ENCODE measurements at places on chromosomes 1 and 21.

DNA sequence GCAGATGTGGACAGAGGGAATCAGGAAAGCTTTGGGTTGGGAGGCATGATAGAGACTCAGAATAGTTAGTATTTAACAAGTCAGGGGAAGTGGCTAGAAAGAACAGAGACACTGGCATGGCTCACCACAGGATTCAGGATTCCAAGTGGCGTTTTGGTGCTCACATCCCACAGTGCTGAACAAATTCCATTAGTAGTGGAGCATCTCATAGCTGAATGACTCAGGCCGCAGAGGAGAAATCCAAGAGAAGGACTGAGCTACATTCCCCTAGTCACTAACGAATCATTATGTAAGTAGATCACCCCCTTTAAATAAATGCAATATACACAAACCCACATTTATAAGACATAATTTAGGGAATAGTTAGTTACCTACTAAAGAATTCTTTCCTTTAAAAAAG, 5.0 kb upstream of the KCNJ9 start:
- DNase-seq = no peak

- DNase-seq = peak; percentile 50
Measured at GRCh38 chr1:165257969-165258459, 98.5 kb downstream of the LMX1A start.

GRCh38 chr1:223765719-223766340, 53.5 kb downstream of the CAPN2 start:
- no peak for DNase-seq

DNA sequence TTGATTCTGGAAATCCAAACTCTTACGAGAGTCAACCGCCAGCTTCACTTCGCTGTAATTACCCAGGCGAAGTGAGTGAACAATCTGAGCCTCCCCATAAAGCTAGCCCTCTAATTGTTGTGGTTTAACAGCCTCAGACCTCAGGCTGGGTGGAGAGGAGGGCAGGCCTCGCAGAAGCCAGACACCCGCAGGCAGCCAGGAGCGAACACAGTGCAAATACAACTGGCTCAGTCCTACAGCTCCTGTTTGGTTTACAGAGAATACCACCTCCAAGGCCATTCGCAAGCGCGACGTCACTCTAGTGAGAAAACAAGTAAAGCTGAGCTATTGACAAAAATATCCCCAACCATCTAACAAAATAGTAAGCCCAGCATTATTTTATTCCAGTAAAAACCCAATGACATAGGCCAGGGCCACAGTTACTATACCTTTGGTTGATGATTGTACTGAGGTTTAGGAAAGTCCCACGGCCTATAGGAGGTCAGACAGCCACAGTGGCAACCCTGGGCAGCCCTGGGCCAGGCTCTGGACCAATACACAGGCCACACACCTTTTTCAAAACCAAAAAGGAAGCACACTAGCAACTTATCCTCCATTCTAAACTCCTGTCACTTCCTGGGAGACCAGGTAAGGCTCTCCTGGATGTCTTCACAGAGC, 163.3 kb downstream of the ETS2 start:
- DNase-seq = no peak

DNA sequence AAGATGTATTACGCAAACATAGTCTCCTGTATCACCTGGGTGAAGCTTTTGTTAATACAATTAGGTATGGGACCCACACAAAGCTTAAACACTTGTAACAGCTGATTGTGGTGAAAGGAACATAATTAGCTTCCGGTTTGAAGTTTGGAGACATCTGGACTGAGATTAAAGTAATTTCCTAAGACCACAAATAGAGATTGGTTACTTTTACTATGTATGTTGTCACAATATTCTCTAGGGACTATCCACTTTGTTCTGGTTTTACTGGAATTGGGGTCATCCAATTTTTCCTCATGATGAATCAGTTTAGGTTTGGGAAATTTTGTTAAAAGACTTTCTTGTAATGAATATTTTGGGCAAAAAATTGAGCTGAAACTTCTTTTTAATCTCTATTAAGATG, 71.8 kb upstream of the SAMSN1 start:
- DNase-seq = no peak

- DNase-seq = no peak
Measured at GRCh38 chr1:64584479-64584878, 114.5 kb downstream of the CACHD1 start.

GRCh38 chr1:47582891-47583608, 145.2 kb downstream of the FOXD2 start:
- no peak for DNase-seq

DNA sequence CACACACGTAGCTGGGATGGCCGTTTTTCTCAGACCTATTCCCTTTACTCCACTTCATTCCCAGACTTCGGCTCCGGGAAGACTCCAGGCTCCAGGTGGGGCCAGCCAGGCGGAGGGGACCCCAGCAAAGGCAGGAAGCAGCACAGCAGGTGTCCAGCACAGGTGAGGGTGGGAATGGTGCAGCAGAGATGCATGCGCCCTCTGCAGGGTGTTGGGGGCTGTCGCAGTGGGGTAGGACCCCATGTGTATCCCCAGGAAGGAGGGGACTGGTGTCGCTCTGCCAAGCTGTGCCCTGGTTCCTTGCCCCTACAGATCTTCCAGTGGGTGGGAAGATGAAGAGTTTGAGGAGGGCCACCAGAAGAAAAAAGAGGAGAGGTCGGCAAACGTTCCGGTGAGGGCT, 5.3 kb downstream of the TTC24 start:
- peak; percentile 50 for DNase-seq

GRCh38 chr1:231694465-231695077, 68.0 kb downstream of the DISC1 start:
- DNase-seq = no peak

GRCh38 chr1:241020851-241021697, 335.9 kb downstream of the RGS7 start:
- DNase-seq = no peak

DNA sequence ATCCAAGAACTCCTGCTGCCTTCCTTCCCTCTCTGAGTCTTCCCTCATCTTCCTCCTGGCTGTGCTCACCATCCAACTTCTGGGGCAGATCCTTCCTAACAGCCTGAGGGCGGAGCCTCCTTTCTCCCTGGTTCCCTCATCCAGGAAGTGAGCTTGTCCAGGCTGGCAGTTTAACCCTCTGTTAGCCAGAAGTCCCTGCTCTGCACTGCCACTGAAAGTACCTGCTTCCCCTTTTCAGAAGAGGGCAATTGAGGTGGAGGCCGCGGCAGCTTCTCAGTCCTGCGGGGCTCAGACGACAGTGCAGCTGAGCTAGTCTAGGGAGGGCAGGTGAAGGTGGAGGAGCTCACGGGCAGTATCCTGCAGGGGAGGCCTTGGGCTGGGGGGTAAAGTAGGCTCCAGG, 149.1 kb downstream of the FCRL5 start:
- DNase-seq = peak; percentile 55

DNA sequence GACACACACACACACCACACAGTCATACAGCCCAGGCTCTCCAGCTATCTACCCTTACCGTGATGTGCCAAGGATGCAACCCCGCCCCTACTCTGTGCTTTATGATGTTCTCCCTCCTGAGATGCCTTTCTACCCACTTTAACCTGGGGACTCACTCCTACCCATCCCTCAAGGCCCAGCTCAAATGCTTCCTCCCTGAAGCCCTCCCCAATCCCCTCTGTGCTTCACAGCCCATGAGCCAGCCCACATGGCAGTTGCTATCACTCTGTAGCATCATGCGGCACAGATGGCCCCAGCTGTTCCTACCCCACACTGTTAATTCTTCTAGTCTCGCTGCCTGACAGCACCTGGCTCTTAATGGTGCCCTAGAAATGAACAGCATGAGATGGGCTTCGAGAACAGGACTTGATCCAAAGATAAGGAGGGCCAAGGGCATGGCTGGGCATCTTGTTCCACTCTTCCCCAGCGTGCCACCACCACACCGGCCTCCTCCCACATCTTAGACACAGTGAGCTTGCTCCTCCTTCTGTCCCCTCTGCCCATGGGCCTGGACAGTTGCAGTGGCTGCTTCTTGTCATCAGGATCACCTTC, 109.8 kb downstream of the GLIS1 start:
- DNase-seq = no peak

- DNase-seq = no peak
Measured at GRCh38 chr1:154735061-154735803, 127.2 kb upstream of the ADAR start.

DNA sequence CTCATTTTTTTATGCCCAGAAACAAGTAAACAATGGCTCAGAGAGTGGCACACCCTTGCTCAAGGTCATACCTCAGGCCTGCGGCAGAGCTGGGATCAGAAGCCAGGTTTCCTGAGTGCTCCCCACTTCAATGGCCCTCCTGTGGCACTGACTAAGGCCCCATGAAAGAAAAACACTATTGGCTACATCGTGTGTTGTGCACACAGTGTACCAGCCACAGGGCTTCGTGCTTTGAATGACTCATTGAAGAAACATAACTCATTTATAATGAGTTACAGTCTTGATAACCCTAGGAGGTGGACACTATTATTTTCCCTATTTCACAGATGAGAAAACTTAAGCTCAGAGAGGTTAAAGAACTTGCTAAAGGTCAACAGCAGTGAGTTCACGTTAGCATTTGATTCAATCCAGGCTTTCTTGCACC, 91.2 kb downstream of the TRABD2B start:
- peak; percentile 48 for DNase-seq

GRCh38 chr1:232538224-232538942, 91.5 kb downstream of the SIPA1L2 start:
- DNase-seq = no peak

DNA sequence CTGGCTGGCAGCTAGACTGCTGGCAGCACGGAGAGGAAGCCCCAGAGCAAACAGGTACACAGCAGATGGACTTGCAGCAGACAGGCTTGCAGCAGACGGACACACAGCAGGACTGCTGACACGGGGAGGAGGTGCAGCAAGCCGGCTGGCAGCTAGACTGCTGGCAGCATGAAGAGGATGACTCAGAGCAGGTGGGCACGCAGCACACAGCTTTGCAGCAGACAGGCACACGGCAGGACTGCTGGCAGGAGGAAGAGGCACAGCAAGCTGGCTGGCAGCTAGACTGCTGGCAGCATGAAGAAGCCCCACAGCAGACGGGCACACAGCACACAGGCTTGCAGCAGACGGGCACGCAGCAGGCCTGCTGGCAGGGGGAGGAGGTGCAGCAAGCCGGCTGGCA, 498 bp downstream of the KRTAP10-2 start:
- no peak for DNase-seq

DNA sequence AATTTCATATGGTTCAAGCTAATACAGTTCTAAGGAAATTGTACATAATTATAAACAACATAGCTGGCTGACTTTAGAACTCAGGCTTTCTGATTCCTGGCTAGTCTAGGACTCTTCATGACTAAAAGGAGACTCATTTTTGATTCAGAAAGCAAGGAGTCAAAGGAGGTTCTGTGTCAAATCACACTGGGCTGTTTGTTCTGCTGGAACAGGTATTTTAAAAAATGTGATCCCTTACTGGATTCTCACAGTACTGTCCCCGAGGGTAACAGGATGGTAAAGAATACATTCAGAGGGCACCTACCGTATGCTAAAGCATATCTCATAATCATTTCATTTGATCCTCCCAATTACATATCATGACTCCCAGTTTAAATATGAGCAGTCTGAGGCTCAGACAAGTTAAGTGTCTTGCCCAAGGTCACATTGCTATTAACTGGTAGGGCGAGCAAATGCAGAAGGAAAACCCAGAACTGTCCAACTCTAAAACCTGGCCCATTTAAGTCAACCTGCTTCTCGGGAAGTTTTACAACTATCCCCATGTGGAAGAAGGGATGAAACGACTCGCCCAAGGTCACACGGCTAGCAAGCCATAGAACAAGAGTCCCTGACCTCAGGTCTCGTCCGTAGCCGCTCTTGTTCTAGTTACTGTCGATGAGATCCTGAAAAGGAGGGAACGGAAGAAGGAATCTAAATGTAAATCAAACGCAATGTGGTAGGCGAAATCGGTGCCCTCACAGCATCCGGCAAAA, 675 bp downstream of the MYSM1 start:
- DNase-seq = no peak

DNA sequence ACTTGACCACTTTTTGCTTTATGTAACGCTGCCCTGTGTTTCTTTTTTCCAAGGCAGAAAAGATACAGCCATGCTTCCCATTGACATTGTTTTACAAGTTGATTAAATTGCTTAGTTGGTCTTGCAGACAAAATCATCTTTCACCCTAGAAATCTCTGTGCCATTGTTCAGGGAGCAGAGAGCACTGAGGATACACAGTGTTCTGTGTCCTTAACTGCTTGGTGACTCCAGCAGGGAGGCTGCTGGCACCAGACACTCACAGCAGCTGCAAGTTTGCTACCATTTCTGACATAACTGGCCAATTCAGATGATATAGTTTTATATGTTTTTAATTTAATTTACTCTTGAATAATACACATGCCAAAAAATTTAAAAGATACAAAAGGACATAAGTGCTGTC, 118.7 kb downstream of the RGS2 start:
- DNase-seq = no peak

DNA sequence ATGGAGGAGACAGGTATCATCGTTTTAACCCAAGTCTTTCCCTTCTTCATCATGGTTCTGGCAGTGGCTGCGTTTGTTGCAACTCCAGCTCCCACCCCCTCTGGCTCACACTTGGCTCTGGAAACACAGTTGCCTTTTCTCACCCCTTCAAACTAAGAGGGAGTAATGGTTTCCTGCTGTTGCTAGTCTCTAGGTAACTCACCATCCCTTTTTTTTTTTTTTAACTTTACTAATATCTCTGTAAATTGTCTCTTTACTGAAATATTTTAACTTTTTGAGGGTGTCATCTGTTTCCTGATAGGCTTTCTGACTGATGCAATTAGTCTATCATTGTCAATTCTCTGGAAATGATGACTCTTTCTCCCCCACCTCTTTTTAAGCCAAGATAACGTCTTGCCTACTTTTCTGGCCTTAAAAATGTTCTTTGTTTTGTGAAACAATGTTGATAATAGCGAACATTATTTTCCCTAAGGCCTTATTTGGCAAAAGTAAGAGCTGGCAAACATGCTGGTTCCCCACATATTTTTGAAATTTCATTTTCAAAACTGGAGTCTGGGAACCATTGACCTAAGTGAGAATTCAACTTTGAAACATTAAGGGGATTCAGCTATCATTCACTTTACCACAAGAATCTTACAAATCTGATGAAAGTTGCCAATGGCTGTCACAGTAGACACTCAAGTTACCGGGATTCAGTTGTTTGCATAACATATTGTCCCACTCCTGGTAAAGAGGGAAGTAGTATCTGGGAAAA, 85.3 kb downstream of the LEPR start:
- DNase-seq = no peak

GRCh38 chr1:20982316-20982715, 194.4 kb downstream of the EIF4G3 start:
- DNase-seq = no peak

DNA sequence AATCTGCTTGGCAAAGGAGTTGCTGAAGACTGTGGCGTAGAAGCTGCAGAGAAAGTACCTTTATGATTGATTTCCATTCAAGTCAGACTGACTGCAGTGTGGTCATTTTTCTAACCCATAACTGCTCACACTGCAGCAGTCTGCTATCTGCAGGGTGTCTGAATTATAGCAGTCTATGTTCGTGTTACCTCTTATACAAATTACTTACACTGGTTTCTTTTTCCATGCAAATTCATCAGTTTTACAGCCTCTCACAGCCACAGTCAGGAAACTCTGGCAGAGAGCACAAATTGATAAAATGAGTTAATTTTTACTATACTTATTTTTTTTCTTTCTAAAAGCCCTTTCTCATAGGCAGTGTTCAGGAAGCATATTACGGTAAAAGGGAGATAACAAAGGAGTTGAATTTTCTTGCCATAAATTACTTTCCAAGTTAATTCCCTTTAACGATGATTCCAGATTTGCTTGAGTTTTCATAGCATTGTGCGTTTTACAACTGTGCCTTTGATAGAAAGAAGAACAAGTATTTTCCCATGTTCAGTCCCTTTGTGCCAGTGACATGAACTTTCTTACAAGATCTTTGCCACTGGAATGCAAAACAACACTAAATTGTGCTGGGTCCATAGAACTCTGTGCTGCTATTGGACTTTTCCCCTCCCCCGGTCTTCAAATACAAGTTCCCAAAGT, 261.5 kb downstream of the NFIA start:
- no peak for DNase-seq

All from NCI-H510A (cell line).